ENCODE measurements at places on chromosomes 1 and 21.
A peak's percentile ranks its signal among the peaks of the same experiment; 100 is the strongest.

- DNase-seq, result peak; percentile 64
Observed at GRCh38 chr1:16235944-16236510, 956 bp downstream of the CPLANE2 start.

DNA sequence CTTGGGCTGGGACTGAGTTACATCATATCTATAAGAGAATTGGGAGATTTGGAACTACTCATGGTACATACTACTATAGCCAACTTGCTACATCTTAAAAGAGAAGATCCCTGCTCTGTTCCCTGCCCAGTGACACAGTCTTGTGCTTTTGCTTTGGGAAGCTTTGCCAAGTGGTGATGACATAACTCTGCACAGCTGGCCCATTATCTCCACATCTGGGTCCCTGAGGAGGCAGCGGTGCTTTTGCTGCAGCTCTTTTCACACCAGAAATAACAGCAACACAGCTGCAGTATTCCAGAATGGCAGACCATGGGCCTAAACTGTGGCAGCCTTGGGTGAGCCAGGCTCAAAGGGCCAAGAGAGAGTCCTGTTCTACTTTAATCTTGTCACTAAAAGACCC is 296.0 kb downstream of the HHAT start:
- DNase-seq, result no peak

GRCh38 chr1:29180497-29181412 is 945 bp downstream of the SRSF4 start:
- DNase-seq, result peak; percentile 46

DNA sequence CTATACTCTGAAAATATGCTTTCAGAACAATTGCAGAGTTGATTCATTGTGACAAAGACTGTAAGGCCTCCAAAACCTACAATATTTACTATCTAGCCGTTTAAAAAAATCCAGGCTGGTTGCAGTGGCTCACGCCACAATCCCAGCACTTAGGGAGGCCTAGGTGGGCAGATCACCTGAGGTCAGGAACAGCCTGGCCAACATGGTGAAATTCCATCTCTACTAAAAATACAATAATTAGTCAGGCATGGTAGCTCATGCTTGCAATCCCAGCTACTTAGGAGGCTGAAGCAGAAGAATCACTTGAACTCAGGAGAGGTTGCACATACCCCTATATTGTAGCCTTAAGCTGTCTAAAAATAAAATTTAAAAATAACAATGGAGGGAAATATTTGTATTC is 5.3 kb upstream of the TFF2 start:
- DNase-seq, result no peak

DNA sequence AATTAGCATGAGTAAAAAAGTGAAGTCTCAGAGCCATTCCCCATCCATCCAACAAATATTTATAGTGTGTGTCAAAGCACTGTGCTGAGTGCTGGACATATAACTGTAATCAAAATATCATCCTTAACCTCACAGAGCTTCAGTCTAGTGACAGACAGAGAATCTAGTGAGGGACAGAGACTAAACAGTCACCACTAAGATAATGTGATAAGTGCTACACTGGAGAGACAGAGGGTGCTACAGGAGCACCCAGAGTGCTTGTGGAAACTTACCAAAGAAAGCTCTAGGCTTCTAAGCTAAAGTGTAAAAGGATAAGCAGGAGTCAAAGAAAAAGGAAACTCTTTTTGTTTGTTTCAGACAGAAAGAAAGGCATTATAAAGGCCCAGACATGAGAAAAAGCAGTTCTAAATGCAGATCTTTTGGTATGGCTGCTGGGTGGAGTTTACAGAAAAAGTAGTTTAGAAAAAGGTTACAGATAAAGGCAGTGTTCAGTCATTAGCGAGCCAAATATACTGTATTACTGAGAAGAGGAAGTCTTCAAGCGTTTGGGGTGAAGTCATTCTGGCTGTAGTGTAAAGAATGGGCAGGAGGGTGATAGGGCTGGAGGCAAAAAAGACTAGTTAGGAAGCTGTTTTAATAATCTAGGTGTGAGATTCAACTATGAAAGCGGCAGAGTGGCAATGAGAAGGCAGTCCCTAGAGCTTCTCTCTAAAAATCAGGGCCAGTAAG is 83.8 kb downstream of the SCMH1 start:
- no peak for DNase-seq

- DNase-seq, result peak; percentile 50
Observed at GRCh38 chr21:30408782-30409494, 13.1 kb downstream of the KRTAP13-1 start.

DNA sequence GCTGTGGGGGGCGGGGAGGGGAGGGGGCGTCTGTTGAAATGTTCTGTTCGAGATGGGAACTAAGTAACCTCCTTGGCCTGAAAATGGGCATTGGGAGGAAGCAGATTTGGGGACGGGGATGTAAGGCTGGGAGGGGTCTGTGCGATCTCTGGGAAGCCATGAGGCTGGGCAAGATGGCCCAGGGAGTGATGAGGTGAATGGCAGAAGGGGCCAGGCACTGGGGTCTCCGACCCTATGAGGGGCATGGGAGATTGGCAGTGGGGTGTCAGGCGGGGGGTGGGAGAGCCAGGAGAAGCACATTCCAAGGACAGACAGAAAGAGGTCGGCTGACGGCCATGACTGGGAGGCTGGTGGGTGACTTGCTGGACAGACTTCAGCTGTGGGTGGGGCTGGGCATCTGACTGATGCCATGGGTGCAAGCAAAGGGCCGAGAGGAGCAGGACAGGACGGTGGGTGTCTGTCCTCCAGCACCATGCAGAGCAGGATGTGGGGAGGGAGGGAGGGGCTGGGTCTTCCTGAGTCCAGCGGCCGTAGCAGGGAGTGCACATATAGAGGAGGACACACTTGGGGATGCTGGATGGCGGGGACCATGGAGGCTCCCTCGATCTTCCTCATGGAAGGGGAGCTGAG is 30.0 kb upstream of the COL18A1 start:
- DNase-seq, result no peak

DNA sequence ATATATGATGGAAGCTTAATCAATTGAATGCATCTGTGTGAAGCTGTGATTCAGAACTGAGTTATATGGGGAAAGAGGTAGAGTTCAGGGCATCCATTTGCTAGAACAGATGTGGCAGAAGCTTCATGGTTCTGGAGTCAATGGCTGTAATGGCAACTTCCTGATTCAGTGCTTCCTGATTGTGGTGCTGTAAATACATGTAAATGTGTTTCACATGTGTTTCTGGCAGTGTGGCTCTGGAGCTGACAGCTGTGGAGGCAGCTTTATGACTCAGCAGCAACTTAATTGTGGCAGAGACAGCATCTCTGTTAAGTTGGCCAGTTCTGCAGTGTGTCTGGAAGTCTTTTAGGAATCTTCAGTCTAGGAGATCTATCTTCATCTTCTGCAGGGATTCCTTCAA is 226.6 kb upstream of the ZRANB2 start:
- no peak for DNase-seq

DNA sequence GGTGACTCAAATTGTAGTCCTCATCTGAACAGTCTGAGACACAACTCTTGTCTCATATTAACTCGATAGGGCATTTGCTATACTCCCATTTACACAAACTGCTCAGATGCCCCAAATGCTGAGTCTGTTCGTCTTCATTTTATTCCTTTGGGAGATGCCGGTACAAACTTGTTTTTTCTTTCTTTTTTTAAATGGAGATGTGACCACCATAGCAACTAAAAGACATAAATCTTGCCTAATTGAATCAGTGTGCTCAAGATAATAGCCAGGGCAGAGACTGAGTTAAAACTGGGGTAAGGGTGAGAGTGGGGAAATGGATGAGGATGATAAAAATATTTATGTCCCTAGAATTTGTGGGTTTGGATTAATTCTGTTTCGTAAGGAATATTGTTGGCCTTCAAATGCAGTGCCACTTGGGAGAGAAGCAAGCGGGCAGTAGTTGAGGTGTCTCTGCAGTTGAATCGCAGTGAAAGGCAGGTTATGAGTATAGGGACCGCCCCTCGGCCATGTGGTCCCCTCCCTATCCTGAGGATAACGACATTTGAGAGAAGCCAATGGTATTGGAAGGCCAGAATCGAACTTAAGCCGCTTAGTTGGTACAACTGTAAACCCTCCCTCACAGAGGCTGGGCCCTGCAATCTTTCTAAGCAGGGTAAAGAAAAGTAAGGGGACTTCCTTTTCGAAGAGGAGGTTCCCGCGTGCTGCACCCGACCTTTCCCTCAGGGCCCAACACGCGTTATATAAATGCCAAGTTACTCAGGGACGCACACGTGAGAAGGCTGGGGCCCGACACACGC is 859 bp upstream of the LRRC8B start:
- DNase-seq, result peak; percentile 79

DNA sequence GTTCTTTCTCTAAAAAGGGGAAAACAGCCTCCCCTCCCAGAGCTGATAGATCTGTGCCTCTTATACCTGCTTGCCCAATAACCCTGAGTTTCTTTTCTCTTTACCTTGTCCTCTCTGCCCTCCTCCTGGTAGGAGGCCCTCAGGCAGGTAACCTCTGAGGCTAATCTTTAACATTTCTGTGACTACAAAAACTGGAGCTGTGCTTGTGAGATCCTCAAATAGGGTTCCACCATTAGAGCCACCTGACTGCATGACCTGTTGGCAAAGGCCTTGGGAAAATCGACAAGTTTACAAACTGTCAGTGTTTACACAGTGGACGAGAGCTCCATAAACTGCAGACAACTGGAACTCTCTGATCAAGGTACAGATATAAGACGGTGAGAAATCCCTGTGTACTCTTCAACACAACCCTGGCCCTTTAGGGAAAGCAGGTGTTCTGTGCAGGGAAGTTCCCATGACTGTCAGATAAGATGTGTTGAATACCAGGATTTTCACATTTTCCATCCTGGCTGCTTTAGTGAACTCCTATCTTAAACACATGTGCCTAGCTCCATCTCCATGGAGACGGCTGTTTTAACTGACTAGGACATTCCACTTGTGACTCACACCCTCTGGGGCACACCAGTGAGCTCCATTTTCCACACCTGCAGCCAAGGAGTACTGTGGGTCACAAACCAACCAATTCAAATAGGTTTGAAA is 38.3 kb downstream of the ECE1 start:
- peak; percentile 11 for DNase-seq

- DNase-seq, result no peak
Observed at GRCh38 chr1:184152434-184152898, 100.9 kb downstream of the TSEN15 start.

GRCh38 chr1:210688512-210689234 is 360.0 kb downstream of the HHAT start:
- peak; percentile 28 for DNase-seq

- no peak for DNase-seq
Observed at GRCh38 chr1:7727809-7728471, 43.2 kb upstream of the VAMP3 start.

- DNase-seq, result no peak
Observed at GRCh38 chr1:147245129-147245528, 2.6 kb downstream of the CHD1L start.

- DNase-seq, result no peak
Observed at GRCh38 chr1:108780937-108781574, 34.6 kb downstream of the STXBP3 start.

DNA sequence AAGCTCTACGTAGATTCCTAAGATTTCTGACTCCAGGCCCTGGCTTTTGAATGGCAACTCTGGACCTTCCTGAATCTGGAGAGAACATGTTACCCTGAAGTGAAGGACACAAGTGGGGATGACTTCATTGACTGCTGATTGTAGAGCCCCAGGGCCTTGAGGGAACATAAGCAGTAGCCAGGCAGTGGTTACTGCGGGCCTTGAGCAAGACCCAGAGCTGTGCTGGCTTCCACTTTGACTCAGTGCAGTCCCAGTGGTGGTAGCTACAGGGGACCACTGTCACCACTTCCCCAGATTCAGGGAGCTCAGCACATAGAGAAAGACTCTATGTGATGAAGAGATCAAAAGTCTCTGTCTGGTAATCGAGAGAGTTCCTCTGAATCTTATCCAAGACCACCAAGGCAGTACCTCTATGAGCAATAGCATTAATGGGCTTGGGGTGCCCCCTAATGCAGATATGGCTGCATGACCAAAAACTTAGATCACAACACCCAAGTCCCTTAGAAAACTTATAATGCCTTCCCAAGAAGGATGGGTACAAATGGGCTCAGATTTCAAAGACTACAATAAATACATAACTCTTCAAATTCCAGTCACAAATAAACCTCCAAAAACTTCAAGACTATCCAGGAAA is 1278.3 kb downstream of the AMY1C start:
- no peak for DNase-seq

- DNase-seq, result no peak
Observed at GRCh38 chr21:29403922-29404538, 105.3 kb downstream of the BACH1 start.

Measured in activated CD4-positive, alpha-beta T cell treated with anti-CD3 and anti-CD28 coated beads, Interleukin-2, Interleukin-6, amounts not matched to agents 100 ng/mL and 50 ng/mL, durations not matched to agents 16 hours and 8 hours (primary cell).